ENCODE measurements at places on chromosomes 3 and 15.

DNA sequence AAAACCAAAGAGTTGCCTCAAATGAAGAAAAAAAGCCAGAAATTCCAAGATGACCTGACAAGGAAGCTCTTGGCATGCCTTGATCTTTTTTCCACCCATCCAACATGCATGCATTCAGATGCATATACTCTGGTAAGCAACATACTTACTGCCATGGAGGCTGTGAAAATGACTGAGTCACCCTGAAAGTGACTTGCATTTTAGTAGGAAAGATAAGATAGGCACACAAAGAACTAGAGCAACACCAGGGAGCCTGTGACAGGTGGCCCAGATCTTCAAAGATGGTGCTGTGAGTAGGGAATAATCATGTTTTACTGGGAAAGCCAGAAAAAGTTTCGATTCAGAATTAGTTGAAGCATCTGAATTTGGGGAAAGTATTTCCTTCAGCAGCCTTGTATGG is 185.1 kb upstream of the SLCO3A1 start:
- DNase-seq = no peak

- no peak for DNase-seq
These were observed at the start of gene C2CD4B for GRCh38 chr15:62165104-62165792. TSS of gene C2CD4B (minus strand) at chr15:62165285. CDS start at chr15:62164984, 301 bp downstream.

GRCh38 chr3:123818921-123819429 is 65.2 kb downstream of the MYLK start:
- no peak for DNase-seq

GRCh38 chr15:48017747-48018146 is 103.0 kb upstream of the SLC24A5 start:
- no peak for DNase-seq

DNA sequence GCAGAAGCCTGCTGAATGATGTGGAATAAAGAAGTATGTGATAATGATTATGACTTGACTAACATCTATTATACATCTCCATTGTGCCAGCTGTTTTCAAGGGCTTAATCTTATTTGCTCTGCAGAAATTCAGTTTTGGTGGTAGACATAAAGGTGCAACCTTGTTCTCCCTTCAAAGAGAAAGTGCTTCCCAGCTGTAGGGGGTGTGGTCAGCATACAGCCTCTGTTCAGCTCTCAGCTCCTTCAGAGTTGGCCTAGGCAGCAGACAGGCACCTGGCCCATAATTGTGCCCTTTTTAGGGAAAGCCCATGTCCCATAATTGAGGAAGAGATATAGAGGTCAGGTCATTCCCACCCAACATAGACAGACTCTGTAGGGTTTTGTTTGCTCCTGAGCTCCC is 104.3 kb upstream of the EOMES start:
- DNase-seq = no peak

DNA sequence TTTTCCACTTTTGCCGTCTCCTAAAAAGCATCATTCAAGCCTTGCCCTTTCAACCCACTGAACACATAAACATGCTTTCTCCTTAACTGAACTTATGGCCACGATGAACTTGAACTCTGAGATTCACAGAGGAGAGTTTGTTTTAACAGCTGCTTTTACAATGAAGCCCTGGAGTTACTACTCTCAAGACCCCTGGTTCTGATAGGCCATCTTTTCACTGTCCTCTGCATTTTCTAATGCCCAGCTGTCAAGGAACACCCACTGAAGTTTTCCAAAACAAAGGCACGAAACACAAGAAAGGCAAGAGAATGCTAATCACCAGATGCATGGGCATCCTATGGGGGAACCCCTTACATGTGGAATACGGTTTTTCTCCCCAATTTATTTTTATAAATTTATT is 100.8 kb downstream of the ADAMTS9 start:
- no peak for DNase-seq
